Activated effector memory CD4-positive, alpha-beta T cell treated with Interleukin-2 at 50 U/mL for 16 hours (primary cell): ENCODE measurements at places on chromosomes 2 and 18.

DNA sequence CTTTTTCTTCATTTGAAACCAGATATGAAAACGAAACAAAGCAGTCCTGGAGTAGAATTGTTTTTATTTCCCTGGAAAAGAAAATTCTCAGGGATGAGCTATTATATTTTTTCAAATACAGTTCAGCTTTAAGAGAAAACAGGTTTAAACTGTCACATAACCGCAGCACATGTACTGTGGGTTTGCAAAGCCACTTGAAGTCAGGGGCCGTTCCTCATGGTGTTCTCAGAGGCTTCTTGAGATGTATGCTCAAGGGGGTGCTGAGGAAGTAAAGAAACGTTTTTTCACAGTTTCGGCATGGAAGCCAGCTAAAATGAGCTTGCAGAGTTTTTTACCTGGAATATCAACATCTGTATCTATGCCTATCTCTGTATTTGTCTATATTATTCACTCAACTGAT is 225.3 kb downstream of the MC4R start:
- DNase-seq: no peak

DNA sequence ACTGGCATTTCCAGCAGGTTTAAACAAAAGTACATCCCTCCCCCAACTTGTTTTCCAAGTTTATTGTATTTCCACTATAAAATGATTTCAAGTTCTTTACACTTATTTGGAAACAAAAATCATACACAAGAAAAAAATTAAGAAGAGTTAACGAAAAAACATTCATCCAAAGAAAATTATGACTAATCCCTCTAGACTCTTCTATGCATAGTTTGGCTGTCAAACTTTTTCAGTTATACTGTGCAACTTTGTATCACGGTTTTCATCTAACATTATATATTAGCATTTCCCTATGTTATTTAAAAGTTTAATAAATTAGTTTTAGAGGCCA is 627 bp downstream of the WDCP start:
- DNase-seq: no peak

GRCh38 chr2:232593982-232594381 is 39.4 kb upstream of the EFHD1 start:
- DNase-seq: no peak

GRCh38 chr18:33369711-33370449 is 70.6 kb downstream of the CCDC178 start:
- DNase-seq: no peak

DNA sequence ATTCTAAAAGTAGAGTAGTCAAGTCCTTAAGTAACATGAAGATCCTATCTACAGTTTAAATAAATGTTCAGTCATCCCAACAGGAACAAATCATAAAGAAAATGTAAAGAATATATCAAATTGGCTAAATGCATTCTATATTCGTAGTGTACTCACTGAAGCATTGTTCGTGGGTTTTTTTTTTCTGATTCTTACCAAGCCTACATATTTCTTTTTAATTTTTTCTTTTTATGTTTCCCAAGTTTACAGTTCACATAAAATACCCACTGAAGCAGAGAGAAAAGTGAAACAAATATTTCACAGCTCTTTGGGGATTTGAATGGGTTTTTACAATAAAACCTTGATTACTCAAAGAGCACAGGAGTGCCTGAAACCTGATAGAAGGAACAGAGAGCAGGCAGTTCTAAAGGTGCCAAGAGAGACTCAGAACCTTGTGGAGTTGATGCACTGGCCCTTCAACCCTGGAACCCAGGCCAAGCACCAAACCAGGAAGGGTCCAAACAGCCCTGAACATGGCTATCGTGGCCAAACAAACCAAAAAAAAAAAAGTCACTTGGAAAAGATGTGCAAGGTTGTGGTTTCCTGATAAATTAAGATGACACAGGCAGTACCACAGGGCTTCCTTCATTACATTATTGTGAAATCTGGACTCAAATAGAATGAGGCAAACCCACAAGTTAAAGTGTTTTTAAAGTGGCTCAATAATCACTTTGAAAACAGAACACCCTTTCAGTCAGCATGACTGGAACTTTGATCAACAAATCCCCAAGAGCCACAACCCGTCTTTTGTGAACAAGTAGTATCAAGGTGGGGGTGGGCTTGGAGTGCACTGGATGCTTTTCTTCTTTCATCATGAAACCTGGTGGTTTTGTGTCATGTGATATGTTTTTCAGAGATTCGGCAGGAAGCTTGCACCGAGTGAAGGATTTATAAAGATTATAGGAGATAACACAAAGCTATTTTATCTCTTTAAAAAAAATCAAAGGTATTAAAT is 245.0 kb upstream of the FN1 start:
- DNase-seq: no peak

DNA sequence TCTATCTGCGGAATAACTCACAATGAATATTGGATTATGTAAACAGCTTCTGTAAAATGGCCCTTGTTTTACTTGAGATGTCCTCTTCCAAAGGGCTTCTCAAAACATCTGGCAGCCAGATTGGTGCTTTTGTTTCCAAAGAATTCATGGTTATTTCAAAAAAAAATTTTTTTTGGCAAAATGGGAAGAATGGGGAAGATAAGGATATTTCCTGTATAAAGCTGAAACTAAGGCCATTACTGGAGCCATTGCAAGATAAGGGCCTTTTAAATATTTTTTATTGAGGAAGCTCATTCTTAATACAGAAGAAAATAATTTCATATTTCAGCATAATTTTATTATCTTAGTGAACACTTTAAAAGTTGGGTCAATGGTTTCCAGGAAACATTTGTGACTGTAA is 259.1 kb downstream of the GALNT13 start:
- no peak for DNase-seq

- DNase-seq: no peak
Observed at GRCh38 chr2:36351736-36352349, 3.7 kb upstream of the CRIM1 start.

DNA sequence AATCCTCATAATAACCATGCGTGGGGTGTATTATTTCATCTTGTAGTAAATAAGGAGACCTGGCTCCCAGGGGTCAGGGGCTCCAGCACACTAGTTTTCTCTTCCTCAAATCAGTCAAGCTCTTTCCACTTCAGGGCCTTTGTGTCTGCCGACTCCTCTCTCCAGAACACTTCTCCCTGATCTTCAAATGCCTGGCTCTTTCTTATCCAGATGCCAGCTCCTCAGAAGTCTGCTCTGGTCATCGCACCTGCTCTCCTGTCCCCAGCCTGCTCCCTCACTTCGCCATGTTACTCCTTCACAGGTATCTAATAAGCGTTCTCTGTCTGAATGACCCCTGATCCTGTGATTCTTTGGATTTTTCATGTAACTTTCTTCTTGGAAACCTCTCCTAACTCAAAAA is 62.0 kb downstream of the GYPC start:
- no peak for DNase-seq
